ENCODE measurements at places on chromosomes 2 and 18.

- DNase-seq, result no peak
Measured at GRCh38 chr18:40250236-40250635, 1704.8 kb upstream of the PIK3C3 start.

- no peak for DNase-seq
Measured at GRCh38 chr2:83817511-83817910, 641.6 kb downstream of the SUCLG1 start.

- no peak for DNase-seq
Measured at GRCh38 chr2:239355139-239355538, 45.7 kb downstream of the HDAC4 start.

DNA sequence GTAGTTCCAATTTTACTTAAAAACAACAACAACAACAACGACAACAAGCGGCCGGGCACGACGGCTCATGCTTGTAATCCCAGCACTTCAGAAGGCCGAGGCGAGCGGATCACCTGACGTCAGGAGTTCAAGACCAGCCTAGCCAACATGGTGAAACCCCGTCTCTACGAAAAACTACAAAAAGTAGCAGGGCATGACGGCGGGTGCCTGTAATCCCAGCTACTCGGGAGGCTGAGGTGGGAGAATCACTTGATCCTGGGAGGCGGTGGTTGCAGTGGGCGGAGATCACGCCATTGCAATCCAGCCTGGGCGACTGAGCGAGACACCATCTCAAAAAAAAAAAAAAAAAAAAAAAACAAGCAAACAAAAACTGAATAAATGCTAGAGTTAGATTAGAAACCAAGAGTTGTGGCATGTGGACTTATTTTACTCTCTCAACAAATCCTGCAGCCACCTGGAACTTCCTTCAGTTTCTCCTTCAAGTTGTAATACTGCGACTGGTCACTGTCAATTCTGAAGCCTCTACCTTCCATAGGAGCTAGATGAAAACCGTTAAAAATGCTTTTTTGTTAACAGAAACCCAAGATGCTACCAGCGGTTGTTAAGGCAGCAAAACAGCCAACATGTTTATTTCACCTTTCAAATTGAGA, 1.3 kb downstream of the ATP5F1A start:
- DNase-seq, result no peak

DNA sequence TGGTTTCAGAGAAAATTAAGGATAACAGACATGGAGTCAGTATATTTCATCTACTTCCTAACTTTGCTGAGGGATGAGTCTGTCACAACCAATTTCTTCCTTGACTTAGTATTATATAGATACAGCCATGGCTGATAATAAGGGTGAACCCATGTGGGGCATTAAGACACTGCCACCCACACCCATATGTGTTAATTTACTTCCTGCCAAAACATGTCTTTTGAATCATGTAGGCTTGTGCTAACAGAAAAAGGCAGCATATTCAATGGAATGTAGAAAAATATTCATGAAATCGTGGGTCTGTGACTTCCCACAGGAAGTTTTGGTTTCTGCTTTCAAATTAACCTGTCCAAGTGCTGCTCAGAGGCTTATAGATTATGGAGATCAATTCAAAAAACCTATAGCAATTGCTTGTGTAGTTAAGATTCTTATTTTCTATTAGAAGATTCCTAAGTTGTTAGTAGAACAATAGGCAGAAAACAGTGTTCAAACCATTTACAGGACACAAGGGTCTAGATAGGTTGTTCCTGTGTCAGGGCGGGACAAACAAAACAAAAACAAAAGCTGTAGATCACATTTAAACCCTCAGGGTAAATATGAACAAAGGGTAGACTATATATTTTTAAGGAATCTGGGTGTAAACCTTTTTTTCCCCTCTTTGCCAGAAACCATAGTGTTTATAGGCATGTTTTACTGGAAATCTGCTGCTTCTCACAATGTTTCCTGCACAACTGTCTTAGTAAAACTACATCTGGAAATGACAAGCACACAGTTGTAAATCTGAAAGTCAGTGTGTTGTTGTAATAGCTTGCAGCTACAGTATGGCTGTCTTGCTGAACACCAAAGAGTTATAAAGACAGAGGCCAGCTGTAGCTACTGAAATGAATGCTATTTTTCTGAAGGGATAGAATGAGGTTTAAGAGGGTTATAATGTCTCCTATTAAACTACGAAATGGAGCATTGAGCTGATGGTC, 691.2 kb downstream of the EPHA4 start:
- DNase-seq, result no peak

GRCh38 chr2:13002536-13003331, 286.0 kb downstream of the TRIB2 start:
- no peak for DNase-seq

GRCh38 chr2:140481136-140481535, 1649.7 kb downstream of the LRP1B start:
- DNase-seq, result no peak

DNA sequence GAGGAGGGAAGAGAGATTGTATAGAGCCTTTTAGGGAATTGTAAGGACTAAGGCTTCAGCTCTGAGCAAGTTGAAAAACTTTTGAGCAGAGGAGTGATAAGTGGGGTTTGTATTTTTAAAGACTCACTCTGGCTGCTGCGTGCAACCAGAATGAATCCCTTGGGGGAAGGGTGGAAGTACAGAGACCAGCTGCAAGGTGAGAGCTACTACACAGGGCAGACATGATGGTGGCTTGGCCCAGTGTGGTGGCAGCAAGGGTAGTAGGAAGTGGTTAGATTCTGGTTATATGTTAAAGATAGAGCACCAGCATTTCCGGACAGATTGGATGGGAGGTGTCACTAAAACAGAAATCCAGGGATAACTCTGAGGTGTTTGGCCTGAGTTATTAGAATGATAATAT, 10.1 kb upstream of the SESTD1 start:
- DNase-seq, result no peak

- DNase-seq, result no peak
Measured at GRCh38 chr2:234401426-234401825, 95.5 kb downstream of the ARL4C start.

DNA sequence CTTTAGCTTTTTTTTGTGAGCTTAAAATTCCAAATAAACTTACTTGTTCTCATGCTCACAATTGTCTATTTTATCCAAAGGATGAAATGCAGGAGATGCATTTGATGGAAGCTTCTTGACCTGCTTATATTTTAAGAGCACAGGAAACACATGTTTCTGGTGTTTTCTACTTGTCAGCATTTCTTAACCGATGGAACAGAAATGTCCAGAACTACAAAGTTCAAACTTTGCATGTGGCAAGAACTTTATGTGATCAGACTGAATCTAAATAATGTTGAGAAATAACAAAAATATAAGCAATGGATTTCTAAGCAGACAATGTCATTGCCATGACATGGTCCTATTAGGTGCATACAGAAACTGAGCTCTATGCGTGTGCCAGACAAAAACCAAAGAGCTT, 9.9 kb upstream of the CTLA4 start:
- no peak for DNase-seq

GRCh38 chr2:197873293-197873701, 68.9 kb downstream of the PLCL1 start:
- no peak for DNase-seq

GRCh38 chr18:2854875-2855274, 8.1 kb downstream of the EMILIN2 start:
- DNase-seq, result no peak

DNA sequence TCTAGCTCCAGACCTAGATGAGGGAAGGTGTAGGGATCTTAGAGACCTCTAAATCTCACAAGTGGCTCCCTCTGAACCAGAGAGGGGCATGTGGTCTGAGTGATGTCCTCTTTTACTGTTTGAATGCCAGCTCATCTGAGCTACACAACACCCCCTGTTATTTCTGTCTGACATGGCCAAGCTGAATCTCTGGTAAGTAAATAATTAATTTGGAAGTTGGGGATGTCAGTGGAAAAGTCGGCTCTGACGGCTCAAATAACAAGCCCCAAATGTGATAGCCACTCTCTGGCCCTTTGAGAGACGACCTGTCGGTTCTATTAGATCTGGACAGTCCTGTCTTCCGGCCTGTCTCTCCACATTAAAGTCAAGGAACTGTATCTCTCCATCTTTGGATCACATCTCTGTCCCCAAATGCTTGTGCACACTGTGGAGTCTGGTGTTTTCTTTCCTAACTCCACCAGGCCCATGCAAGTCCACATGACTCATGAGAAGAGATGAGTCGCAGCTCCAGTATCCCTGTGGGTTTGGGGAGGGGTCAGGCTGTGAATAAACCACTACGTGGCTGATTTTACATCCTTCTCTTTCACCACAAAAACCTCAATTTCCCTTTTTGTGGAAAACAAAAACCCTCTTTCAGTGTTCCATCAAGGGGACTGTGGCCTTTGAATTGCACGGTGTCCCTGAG, 52.5 kb downstream of the SETBP1 start:
- DNase-seq, result no peak

- DNase-seq, result no peak
Measured at GRCh38 chr18:5294113-5294456, 1.4 kb downstream of the ZBTB14 start.

DNA sequence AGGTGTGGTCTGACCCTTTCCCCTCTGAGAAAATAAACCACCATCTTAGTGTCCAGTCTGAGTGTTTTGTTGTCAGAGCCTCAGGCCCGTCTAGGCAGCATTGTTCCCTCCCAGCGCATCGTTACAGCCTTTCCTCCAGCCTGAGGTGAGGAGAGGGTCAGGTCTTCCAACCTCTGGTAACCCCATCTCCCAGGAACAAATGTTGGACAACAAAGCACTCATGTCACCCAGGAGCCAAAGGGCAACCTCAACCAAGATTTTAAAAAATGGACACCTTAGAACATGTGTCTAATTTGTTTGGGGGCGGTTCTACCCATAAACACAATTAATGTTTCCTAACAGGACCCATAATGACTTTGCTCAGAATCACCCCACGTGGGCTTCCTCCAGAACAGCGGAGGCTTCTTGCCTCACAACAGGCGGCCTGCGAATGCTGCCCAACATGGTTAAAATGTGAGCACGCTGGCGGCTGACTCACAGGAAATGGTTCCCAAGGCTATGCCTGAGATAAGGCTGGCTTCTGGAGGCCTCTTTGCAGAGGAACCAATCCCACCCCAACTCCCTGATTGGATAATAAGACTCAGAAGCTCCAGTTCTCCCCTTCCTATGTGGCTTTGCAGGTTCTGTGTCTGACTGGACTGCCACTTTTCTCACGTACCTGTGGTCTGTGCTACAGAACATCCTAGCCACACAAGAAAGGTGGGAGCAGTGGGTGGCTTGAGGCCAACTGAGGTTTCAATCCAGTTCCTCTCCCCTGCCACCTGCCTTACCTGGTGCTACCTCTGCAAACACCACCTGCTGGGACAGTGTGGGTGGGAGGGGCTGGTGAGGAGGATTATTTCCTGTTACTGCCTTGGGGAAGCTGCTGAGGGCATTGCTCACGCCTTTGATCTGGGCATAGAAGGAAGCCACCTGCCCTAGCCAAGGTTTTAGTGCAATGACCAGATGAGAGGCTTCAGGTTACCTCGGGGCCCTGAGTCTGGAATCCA, 108.8 kb downstream of the B3GNT2 start:
- peak; percentile 51 for DNase-seq

GRCh38 chr2:20723543-20723942, 56.6 kb downstream of the GDF7 start:
- no peak for DNase-seq

DNA sequence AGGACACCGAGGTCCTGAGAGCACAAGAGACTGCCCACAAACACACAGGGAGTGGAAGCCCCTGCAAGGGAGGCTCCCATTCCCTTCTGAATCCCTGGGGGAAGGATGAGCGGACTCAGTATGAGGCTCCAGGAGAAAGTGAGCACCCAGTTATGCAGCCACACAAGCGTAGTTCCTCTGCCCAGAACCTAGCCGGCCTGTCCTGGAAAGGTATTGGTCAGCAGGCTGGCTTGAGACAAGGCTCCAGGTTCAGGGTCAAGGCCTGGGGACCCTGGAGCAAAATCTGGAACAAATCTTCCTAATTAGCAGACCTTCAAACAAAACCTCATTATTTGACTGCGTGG, 1.2 kb upstream of the CAPG start:
- DNase-seq, result no peak

- no peak for DNase-seq
Measured at GRCh38 chr2:102209474-102209873, 22.7 kb downstream of the IL1RL2 start.

GRCh38 chr2:41521211-41521610, 526.6 kb upstream of the PKDCC start:
- DNase-seq, result no peak

GRCh38 chr2:233832869-233833311, 21.4 kb downstream of the HJURP start:
- DNase-seq, result no peak

DNA sequence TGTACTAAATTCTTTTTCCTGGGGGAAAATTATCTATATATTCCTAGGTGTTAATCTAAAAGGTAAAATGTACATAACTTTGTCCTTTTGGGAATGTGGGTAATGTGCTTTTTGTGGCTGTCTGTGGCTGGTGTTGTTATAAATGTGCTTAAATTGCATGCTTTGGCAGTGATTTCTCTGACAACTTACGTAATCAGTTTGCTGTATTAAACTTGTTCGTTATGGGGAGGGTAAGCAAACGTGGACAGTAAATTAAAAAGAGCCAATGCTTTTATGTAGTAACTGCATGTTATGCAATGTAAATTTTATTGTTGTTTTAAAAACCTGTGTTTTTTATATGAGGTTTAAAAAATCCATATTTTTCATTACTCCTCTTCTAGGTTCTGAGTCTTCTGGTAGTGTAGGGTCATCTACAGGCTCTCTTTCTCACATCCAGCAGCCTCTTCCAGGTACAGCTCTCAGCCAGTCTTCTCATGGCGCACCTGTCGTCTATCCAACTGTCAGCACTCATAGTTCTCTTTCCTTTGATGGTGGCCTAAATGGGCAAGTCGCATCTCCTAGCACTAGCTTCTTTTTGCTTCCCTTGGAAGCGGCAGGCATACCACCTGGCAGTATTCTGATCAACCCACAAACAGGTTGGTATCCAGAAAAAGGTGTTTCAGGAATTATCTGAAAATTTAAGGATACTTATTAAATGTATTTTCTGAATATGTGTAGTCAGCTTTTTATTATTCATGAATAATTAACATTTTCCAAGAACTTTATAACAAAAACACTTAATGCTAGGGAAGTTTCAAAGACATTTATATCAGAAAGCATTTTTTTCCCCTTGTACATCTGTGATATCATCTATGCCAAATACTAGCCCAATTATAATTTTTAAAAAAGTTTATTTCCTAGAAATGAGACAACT, 100.2 kb upstream of the UBXN4 start:
- no peak for DNase-seq

GRCh38 chr2:181467966-181468707, 11.0 kb downstream of the ITGA4 start:
- DNase-seq, result no peak

- DNase-seq, result no peak
Measured at GRCh38 chr18:64175432-64175831, 26.5 kb upstream of the LINC00305 start.

DNA sequence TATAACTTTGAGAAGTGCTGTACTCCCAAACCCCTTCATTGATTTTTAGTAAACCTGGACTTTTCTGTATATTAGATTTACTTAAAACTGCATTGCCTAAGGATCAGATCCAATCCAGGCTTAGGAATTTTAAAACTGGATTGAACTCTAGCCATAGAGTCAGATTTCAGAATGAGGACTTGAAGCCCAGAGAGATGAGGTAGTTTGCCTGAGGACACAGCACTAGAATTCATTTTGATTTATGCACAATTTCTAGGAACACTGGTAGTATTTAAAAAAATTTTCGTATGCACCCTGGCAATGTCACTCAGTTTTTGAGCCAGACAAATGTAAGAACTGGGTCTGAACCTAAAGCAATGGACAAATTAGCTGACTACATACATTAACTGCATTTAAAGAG, 144.9 kb downstream of the KCTD1 start:
- DNase-seq, result no peak

All from LNCaP clone FGC (cell line).